ENCODE measurements at places on chromosomes 6 and 20.

DNA sequence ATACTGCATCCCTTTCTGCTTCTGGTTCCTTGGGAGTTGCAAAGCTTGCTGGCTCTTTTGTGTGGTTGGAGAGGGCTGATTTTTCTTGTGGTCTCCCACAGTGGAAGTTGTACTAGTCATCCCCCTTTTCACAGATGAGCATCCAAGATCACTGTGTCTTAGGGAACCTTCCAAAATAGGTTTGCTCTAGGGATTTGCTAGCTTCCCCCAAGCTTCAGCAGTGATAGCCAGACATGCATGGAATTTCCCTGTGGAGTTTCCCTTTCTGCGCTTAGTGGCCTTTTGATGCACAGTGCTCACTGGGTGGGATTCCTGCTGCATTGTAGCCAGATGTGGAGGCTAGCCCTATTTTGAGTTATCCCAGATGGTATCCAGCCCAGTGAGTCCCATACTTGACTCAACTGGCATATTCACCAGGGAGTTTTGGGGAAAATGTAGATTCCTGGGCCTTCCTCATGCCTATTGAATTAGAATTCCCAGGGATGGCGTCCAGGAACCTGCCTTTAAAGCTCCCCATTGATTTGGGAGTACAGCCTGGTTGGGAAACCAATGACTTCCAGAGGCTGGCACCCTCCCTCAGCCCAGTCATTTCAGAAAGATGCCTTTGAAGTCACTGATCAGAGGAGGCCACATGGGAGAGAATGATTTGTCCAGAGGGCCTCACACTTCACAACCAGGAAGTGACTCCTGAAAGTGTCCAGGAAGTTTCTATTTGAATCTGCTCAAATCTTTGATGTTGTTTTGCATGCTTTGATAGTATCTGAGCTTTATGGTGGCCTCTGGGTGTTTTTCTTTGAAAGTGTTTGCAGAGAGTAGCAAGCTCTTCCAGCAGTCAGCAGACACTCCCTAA is 25.9 kb downstream of the PPARD start:
- no peak for DNase-seq

DNA sequence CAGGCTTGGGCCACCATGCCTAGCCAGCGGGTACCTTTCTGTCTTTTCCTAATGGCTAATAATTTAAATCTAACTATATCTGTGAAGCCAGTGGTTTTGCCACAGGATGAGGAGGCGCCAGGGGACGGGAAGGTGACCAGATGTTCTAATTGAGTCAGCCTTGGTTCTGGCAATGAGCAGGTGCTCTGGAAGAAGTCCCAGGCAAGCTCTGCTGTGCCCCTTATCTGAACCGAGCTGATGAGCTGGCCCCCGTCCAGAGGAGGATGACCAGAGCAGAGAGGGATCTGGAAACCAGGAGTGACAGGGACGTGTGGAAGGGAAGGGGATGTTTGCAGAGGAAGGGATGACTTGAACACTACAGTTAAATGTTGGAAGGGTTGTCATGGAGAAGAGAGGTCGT is 46.7 kb downstream of the SLC35D3 start:
- no peak for DNase-seq

GRCh38 chr20:23180451-23180921 is 94.4 kb upstream of the CD93 start:
- no peak for DNase-seq

GRCh38 chr20:58116505-58116904 is 111.9 kb downstream of the ANKRD60 start:
- no peak for DNase-seq

- no peak for DNase-seq
Observed at GRCh38 chr6:162343198-162343935, 384.2 kb downstream of the PRKN start.

DNA sequence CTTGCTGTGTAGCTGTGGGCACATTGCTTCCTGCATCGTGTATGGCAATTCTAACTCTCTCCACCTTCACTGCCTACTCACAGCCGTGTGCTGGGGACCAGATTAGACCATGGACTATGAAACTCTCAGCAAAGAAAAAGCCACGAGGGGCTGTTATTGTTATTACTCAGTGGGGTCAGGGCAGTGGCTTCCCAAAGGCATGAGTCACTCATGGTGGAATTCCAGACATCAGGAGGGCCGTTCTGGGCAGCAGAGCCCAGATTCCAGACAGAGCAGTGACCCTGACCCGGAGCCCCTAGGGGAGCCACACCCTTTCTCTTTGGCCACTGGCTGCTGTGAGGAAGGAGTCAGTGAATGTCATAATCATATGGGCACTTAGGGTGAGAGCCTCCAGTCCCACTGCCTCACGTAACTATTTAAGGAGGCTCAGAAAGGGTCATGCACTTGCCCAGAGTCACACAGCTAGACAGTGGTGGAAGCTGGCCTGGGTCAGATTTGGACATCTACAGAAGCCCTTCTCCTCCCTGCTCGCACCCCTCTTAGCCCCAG is 22.2 kb upstream of the CCN5 start:
- DNase-seq: no peak
